ENCODE measurements at places on chromosomes 1 and 21.
A peak's percentile ranks its signal among the peaks of the same experiment; 100 is the strongest.

DNA sequence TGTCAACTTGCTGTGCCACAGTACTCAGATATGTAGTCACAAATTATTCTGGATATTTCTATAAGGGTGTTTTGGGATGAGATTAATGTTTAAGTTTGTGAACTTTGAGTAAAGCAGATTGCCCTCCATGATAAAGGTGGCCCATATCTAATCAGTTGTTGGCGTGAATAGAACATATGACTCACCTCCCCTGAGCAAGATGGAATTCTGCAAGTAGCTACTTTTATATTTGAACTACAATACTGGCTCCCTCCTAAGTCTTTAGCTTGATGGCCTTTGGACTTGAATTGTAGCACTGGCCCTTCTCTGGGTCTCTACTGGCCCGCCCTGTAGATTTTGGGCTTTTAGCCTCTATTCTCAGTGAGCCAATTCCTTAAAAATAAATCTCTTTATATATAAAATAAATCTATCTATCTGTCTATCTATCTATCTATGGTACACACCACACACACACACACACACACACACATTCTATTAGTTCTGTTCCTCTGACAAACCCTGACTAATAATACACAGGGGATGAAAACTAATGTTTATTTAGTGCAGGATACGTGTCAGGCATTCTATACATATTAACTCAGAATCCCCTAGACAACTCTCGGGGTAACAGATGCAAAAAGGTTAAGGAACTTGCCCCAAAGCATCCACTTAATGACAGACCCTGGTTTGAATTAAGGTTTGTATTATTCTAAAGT is 37.9 kb upstream of the PDC start:
- DNase-seq: no peak

DNA sequence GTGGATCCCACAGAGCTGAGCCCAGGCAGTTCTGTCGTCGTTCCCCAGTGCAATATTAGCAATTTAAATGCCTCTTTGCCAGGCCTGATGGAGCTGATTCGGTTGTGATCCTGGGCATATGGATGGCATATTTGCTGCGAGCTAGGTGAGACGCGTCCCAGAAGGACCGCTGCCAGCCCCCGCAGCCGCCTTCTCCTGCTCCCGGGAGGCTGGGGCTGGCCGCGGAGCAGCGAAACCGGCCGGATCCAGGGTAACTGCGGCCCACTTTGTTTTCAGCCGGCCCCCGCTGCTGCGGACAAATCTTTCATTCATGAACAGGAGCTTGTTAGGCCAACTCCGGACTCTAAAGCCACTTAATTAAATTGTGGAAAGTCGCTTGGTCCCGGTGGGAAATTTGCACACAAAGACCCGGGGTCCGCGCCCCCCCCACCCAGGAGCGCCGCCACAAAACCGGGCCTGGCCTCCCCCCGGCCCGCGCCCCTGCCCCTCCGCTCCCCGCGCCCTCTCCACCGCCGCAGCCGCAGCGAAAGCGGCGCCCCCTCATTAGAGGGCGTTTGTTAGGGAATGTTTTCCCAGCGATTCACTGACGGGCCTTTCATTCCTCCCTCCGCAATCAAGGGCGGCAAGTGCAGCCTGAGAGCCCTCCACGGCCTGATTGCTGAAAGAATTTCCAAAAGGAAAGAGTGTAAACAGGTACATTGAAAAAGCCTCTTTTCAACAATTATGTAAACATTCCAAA is 383.3 kb downstream of the RRAGC start:
- no peak for DNase-seq

GRCh38 chr1:6423321-6423999 is 1.1 kb upstream of the ESPN start:
- peak; percentile 47 for DNase-seq

- no peak for DNase-seq
Observed at GRCh38 chr1:168509875-168510791, 33.7 kb downstream of the XCL2 start.

GRCh38 chr1:247638781-247639180 is 33.4 kb downstream of the OR2G3 start:
- no peak for DNase-seq

- DNase-seq: no peak
Observed at GRCh38 chr1:202591515-202591914, 118.7 kb downstream of the SYT2 start.

DNA sequence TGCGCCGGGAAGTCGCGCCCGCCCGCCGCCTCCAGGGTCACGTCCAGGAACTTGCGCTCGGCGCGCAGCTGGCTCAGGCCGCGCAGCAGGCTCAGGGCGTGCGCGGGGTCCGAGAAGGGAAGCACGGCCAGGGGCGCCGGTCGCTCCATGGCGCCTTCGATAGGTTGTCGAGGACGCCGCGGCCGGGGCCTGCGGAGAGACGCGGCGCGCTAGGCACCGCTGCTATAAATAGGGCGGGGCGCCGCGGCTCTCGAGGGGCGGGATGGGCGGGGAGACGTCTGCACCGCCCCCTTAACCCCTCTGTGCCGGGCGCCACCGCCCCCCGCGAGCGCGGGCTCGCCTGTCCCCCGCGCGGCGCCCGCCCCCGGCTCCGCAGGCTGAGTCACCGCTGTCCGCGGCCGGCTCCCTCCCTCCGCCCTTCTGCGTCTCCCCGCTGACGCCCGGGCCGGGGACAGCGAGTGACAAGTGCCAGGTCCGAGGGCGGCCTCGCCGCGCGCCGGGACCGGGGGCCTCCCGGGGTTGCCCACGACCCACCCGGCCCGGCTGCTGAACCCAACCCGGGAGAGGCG is at the start of gene KLHL21:
Gene KLHL21, minus strand, starts transcription at position 201 of the 569 bp plus-strand sequence. Its CDS starts 52 bp downstream, at position 149.
- DNase-seq: peak; percentile 79

- DNase-seq: no peak
Observed at GRCh38 chr21:27132266-27132665, 165.4 kb upstream of the ADAMTS5 start.
